Spinal cord (tissue), 10 donors: ENCODE measurements at places on chromosomes 7 and 10.

DNA sequence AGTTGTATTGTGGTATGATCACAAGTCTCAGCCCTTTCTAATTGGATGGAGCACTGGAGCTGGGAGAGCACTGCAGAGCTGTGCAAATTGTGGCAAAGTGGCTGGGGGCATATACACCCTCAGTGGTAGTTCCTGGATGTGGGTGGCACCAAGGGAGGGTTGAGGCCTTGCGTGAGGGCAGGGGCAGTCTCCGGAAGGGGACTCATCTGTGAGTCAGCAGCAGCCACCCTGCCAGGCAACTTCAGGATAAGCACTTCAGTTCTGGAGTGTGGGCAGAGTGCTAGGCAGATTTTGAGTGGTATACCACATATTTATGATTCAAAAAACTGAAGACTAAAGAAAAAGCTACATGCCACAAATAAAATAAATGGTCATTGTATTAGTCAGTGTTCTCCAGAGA is 210.5 kb downstream of the ETV1 start:
- H3K36me3 ChIP-seq = no peaks in the 10 kb centered on the region
- DNase-seq = no peak
- no peaks in the 10 kb centered on the region for H3K27me3 ChIP-seq
- H3K4me3 ChIP-seq = no peak overlapping the region
- H3K27ac ChIP-seq = no peak overlapping the region

DNA sequence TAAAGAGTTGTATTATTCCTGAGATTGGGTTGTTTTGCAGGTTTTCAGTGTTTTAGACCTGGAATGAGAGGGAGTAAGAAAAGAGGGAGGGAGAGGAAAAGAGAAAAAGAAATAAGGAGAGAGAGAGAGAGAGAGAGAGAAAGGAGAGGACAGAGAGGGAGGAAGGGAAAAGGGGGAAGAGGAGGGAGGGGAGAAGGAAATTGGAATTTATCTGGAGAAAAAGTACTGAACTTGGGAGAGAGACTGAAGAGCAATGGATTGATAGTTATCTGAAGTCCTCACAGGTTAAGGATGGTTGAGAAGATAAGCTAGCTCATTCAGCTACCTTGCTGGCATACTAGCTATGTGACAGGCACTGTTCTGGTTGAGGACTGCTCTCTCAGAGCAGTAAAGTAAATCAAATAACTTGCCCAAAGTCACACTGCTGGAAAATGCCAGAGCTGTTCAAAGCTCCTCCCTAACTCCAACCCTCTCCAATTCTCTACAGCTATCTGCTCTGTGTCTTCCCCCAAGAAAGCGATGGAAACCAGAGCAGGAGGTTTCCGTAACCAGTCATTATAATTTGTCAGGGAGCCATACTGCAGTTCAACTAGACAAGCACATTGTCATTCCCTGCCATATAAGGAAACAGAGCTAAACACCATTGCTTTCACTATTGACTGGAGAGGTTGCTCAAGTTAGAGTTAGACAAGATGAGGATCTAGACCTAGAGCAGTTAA is 10.7 kb downstream of the CALD1 start:
- no peak overlapping the region for H3K27ac ChIP-seq
- DNase-seq = no peak
- H3K27me3 ChIP-seq = no peaks in the 10 kb centered on the region
- no peaks in the 10 kb centered on the region for H3K4me1 ChIP-seq
- H3K4me3 ChIP-seq = no peak overlapping the region

DNA sequence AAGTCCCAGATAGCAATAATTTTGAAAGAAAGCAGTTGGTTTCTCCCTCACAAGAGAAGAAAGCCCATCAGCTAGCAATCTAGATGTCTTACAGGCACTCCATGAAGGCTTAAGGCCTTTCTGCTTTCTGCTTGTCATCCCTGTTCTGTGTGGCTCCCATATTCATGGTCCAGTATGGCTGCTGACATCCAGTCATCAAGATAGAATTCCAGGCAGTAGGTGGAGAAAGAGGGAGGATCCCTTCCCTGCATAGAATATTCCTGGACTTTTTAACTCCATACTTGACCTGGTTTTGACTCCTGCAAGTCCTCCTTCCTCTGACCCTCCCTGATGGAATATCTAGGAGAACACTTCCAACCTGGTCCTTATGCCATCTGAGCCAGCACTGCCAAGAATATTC is 389.9 kb upstream of the AKR1E2 start:
- no peaks in the 10 kb centered on the region for H3K36me3 ChIP-seq
- H3K4me3 ChIP-seq = no peak overlapping the region
- DNase-seq = no peak
- no peaks in the 10 kb centered on the region for H3K4me1 ChIP-seq
- H3K27ac ChIP-seq = no peak overlapping the region

DNA sequence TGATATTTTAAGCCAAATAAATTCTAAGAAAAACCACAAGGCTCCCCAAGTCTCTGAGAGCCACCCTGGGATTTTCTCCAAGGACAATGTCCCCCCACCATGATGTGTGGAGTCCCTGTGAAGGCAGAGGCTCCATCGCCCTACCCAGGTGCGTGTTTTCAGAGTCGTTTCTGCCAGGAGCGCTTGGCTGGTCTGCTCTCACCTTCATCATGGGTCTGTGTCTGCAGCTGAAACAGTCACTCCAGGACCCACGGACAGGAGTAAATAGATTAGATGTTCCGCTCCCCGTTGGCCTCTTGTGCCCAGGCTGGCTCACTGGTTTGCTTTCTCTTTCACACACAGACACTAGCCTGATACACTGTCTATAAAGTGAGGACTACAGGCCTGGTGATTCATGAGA is 217.5 kb downstream of the SFMBT2 start:
- H3K4me1 ChIP-seq = no peaks in the 10 kb centered on the region
- DNase-seq = no peak
- H3K27ac ChIP-seq = no peak overlapping the region
- no peaks in the 10 kb centered on the region for H3K27me3 ChIP-seq
- H3K4me3 ChIP-seq = no peak overlapping the region

DNA sequence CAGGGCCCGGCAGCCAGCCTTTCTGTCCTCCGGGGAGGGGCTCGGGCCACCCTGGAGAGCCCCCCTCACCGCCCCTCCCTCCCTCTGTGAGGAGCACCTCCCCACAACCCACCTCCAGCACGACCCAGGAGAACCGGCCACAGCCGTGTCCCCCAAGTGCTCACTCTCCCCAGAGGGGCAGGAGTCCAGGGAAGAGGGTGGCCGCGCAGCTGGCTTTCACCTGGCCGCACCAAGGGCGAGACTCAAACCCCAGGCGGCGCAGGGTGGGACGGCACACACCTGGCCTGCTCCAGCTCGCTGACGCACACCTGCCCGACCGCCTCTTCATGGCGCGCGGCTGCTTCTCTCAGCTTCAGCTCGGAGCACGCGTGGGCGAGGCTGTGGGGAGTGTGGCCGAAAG is 73.4 kb downstream of the CFAP46 start:
- DNase-seq = no peak
- no peak overlapping the region for H3K27ac ChIP-seq
- no peaks in the 10 kb centered on the region for H3K27me3 ChIP-seq
- no peak overlapping the region for H3K4me3 ChIP-seq

- peak overlapping the region; percentile 84 for H3K27ac ChIP-seq
- no peaks in the 10 kb centered on the region for H3K36me3 ChIP-seq
- DNase-seq = no peak
- H3K4me3 ChIP-seq = peak overlapping the region; percentile 79
- H3K27me3 ChIP-seq = peaks cover 45% of the 10 kb centered on the region
- peaks cover 36% of the 10 kb centered on the region for H3K4me1 ChIP-seq
These were observed 1.8 kb downstream of the LAMB1 start for GRCh38 chr7:108000875-108001763.

- no peak overlapping the region for H3K4me3 ChIP-seq
- no peak overlapping the region for H3K27ac ChIP-seq
- no peaks in the 10 kb centered on the region for H3K27me3 ChIP-seq
These were observed 25.0 kb downstream of the RGS10 start for GRCh38 chr10:119517235-119518141.

- H3K36me3 ChIP-seq = no peaks in the 10 kb centered on the region
These were observed 76.9 kb upstream of the MGMT start for GRCh38 chr10:129390147-129390546.

DNA sequence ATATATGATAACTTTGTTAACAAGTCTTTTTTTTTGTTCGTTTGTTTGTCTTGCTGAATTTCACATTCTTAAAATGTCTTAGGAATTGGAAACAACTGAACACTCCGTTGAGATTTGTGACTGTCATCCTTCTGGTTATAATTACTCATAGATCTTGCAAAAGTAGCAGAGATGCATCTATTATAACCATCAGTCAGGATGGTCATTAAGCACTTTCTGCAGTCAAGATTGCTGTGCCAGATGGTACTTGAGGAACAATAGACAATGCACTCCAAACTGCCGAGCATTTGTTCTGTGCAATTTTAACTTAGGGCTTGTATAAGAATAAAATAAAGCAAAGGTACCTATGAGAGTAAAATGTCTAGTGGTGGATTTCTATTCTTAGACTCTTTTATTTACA is 710.1 kb upstream of the KCND2 start:
- H3K36me3 ChIP-seq = no peaks in the 10 kb centered on the region
- no peak overlapping the region for H3K27ac ChIP-seq
- H3K27me3 ChIP-seq = no peaks in the 10 kb centered on the region
- DNase-seq = no peak
- H3K4me1 ChIP-seq = no peaks in the 10 kb centered on the region

DNA sequence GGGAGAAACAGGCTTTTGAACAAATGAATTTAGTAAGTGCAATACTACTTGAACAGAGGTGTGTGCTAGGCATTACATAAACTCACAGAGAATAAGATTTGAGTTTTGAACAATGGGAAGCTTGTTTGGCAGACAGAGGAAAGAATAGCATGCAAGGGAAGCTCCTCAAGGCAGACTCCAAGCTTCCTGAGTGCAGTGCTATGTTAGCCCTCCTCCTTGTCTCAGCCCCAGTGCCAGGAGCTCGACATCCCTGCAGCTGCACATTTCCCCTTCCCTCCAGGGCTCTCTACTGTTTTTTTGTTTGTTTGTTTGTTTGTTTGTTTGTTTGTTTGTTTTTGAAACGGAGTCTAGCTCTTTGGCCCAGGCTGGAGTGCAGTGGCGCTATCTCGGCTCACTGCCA is 237.5 kb downstream of the IPMK start:
- H3K27me3 ChIP-seq = no peaks in the 10 kb centered on the region
- no peaks in the 10 kb centered on the region for H3K4me1 ChIP-seq
- DNase-seq = no peak
- no peak overlapping the region for H3K4me3 ChIP-seq
